ENCODE measurements at places on chromosomes 4 and X.

DNA sequence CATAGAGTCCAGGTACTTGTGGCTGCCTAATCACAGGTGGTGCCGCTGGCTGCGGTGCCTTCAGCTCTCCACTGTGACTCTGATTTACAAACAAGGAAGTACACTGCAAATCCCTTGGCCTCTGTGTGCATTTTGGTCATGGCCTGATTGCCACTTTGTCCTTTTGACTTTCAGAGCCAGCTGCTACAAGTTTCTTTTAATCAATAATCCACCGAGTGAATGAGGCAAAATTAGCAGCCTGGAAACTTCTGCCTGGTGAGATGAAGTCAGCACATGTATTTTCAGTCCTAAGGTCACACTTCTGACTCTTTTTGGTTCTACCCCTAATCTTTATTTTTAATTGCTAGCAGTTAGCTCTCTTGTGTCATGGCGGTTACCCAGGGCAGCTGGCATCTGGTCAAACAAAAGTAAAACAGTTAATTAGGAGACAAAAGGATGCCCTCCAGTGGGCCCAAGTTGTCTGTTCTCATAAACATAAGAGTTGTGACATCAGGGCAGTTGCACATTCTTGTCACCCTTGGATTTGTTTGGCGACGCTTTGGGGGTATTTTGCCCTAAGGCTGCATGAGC lies 62.3 kb upstream of the LNX1 start:
- DNase-seq, result no peak

DNA sequence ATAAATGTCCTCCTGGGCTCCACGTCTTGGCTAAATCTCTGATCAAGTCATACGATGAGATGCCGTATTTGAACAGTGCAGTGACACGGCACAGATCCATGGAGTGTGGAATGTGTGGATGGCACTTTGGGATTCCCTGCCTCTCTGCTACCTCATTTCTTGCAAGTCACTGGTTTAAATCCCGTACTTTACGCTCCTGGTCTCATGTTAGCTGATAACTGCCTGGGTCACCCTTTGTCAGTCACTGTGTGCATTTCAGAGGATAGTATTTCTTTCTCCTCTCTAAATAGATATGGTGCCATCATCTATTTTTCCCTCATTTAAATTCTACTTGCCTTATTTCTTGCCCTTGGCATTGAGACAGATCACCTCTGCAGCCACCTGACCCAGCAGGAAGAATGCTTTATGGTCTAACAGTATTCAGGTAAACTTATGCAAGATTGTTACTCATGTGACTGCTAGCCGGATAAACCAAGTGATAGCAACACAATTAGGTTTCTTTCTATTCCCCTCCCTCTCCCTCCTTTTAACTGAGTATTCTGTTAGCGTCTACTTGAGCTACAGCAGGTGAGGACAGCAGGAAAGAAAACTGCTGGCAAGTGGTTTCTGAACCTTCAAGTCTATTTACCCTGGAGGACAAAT lies 2.8 kb downstream of the EGF start:
- no peak for DNase-seq

GRCh38 chrX:111756486-111756885 lies 75.5 kb downstream of the ALG13 start:
- DNase-seq, result no peak

DNA sequence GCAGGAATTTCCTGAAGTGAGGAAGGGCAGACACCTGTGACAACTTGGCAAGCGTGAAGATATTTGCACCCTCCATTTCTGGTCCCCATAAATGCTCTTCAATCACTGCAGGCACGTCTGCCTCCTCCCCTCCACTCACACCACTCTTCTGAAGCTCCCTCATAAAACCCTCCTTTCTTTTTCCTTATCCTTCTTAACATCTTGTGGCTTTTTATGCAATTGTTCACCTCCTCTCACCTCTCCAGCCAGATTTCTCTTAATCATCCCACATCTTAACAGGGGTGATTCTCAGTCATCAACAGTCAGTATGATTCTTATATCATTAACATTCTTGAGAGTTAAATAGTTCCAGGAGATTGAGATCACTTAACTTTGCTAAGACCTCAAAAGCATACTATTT lies 277.4 kb downstream of the SPRY1 start:
- DNase-seq, result no peak

GRCh38 chr4:19403786-19404370 lies 847.8 kb upstream of the SLIT2 start:
- DNase-seq, result no peak

DNA sequence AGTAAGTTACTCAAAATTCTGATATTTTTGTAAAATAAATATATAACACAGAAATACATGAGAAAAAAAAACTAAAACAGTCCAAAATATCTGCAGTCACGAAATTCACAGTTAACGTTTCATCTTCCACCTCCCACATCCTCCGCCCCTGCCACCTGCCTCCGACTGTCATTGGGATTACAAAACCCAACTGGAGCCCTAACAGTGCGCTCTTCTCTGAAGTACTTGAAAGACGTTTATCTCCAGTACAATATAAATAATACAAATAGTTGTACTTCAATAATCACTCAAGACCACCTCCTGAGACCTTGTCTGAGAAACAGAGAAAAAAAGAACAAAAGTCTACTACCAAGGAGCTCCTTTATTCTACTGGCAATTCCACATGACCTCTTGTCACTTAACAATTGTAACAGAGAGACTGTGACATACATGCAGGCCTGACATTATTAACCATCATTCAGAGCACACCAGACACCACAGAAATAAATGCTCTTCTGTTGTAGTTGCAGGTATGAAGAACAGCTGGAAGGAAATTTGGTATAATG lies 280.6 kb downstream of the PPP3CA start:
- DNase-seq, result no peak

All from iPS DF 19.7 (cell line).